ENCODE measurements at places on chromosomes 13 and 19.
A peak's percentile ranks its signal among the peaks of the same experiment; 100 is the strongest.

GRCh38 chr13:77874406-77874805 is 44.2 kb downstream of the EDNRB start:
- H3K4me3 ChIP-seq = no peak overlapping the region
- peaks cover 4% of the 10 kb centered on the region for H3K27me3 ChIP-seq
- H3K36me3 ChIP-seq = no peaks in the 10 kb centered on the region
- no peak for ATAC-seq
- H3K4me1 ChIP-seq = no peaks in the 10 kb centered on the region

GRCh38 chr19:14343286-14343685 is 38.0 kb upstream of the ADGRE5 start:
- no peak overlapping the region for H3K27ac ChIP-seq
- ATAC-seq = no peak
- H3K36me3 ChIP-seq = no peaks in the 10 kb centered on the region
- peaks cover under 1% of the 10 kb centered on the region for H3K4me1 ChIP-seq
- no peaks in the 10 kb centered on the region for H3K27me3 ChIP-seq

DNA sequence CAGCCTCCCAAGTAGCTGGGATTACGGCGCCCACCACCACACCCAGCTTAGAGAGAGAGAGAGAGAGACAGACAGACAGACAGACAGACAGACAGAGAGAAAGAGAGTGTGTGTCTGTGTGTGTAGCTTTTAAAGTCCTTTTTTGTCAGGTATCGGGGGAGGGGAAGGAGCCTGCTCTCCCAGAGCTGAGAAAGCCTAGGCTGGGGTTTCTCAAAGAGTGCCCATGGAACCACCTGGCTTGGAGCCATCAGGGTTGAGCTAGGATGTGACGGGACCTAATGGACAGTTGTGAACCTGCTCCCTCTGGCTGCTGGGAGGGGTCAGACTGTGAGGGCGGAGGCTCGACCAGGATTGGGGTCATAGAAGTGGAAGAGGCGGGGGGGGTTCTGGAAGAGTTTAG is 16.6 kb downstream of the RFX1 start:
- no peak overlapping the region for H3K4me3 ChIP-seq
- ATAC-seq = no peak
- peaks cover 23% of the 10 kb centered on the region for H3K36me3 ChIP-seq
- no peaks in the 10 kb centered on the region for H3K27me3 ChIP-seq

DNA sequence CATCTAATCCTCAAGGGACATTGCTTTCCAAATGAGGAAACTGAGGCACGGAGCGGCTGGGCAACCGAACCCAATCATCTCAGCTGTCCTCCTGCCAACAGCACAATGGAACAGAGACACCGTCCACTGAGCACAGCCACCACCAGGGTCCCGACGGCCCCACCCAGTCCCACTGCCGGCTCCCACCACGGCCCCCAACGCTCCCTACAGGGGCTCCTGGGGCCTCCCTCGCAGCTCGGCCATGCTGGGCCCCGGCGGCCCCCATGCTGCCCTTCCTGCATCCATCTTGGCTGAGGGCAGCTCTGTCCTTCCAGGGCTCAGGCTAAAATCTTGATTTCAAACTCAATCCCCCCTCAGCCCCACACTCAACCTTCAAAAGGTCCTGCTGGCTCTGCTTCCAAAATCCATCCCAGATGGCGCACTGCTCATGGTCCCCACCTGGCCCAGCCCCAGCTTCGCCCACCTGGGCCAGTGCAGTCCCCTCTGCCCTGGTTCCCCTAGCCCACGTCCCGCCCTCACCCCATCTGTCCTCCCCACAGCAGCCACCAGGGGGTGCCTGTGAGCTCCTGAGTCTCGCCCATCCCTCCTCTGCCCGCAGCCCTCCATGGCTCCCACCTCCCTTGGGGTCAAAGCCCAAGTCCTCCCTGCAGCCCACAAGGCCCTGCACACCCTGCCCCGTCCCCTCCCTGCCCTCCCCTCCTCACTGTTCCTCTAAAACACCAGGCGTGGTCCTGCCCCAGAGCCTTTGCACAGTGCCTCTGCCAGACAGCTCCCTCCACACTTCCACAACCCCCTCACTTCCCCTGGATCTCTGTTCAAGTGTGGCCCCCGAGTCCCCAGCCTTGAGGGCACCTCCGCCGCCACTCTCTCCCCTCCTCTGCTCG is 7.9 kb downstream of the PIP5K1C start:
- H3K4me1 ChIP-seq = peaks cover 34% of the 10 kb centered on the region
- peaks cover 6% of the 10 kb centered on the region for H3K36me3 ChIP-seq
- H3K4me3 ChIP-seq = peak overlapping the region; percentile 33

- peaks cover 100% of the 10 kb centered on the region for H3K36me3 ChIP-seq
- peaks cover 4% of the 10 kb centered on the region for H3K4me1 ChIP-seq
- H3K4me3 ChIP-seq = no peak overlapping the region
Measured at GRCh38 chr13:23365652-23366051, 67.8 kb downstream of the SACS start.

GRCh38 chr19:8610041-8610935 is at the start of gene ADAMTS10:
TSS of gene ADAMTS10 (minus strand) at chr19:8610715. CDS start at chr19:8605710, 5,005 bp downstream.
- H3K27me3 ChIP-seq = peaks cover 5% of the 10 kb centered on the region
- peak; percentile 47 for ATAC-seq
- H3K36me3 ChIP-seq = no peaks in the 10 kb centered on the region

DNA sequence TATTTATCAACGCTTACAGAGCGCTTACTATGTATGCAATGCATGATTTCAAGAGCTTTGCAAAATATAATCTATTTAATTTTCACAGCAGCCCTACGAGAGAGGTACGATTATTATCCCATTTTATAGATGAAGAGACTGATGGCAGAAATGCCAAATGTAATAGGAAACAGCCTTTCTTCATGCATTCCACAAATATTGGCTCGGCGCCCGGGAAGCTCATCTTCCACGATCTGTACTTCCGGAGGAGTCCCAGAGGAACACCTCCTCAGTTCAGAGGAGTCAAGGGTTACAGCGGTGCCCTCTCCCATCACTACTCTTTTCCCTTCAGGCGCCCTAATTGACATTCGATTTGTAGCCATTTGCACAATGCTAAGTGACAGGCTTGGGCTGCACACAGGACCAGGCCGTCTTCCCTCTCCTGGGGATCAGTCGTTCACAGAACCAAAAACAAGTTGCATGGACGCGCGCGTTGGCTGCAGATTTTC is 1.1 kb upstream of the ARHGAP35 start:
- H3K27ac ChIP-seq = peak overlapping the region; percentile 13
- H3K4me1 ChIP-seq = peaks cover 13% of the 10 kb centered on the region
- peak overlapping the region; percentile 76 for H3K4me3 ChIP-seq
- no peaks in the 10 kb centered on the region for H3K36me3 ChIP-seq
- H3K27me3 ChIP-seq = no peaks in the 10 kb centered on the region

DNA sequence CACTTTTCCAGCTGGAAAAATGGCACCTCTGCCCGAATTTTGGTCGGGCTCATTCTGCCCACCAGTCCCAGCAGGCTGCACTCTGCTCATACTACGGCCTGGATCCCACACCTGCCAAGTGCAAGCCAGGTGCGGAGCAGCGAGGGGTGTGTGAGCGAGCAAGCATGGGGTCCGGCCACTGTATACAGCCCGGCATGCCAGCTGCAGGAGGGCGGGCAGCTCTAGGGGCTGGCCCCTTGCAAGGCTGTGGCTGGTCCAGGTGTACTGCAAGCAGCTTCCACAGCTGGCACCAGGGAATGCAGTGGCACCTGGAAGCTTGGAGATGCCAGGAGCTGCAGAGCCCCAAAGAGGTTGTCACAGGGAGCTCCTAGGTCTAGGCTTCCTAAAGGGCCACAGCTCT is 2.7 kb upstream of the INTS6 start:
- peak overlapping the region; percentile 87 for H3K4me3 ChIP-seq
- no peaks in the 10 kb centered on the region for H3K27me3 ChIP-seq
- peak overlapping the region; percentile 14 for H3K27ac ChIP-seq
- peaks cover 14% of the 10 kb centered on the region for H3K4me1 ChIP-seq

DNA sequence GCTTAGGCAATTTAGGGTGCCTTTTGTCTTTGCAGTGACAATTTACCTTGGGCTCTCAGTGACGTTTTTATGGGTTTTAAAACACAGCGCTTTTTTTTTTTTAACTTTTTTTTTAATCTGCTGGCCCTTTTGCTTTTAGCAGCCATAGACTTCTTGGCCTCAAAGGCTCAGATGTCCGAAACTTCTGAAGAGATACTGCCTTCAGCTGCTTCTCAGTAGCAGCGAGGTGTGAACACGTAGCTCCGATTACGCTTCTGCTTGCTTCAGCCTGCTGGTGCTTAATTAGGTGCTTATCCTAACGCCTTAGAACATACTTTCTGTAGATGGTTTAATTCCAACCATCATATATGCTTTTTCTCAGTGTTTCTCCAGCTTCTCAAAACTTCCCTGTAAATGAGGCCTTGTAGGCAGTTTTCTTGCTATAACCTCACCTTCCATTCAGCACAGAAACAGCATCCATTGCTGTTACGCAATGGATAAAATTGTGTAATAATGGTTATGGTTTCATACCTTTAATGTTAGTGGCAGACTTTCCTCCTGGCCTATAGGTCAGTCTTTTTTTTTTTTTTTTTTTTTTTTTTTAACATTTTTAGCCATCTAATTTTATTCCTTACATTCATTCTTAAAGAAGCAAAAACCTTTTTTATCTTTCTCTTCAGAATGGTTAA is 723.9 kb downstream of the GPC5 start:
- no peaks in the 10 kb centered on the region for H3K36me3 ChIP-seq
- H3K4me3 ChIP-seq = no peak overlapping the region
- ATAC-seq = no peak

DNA sequence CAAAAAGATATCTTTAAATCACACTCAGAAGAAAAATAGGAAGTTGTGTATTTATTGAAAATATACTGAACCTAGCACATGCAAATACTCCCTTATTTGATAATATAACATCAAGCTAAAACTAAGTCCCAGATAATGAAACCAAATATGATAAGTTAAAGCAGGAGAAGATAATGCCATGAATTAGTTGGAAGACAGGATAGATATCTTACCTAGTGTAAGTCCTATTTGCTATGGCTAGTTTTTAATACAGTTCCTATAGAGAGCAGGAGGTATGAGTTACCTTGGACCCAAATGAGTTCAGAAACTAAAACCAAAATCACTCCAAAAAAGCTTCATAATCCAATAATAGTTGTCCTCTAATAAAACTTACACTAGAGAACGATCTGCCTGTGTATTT is 1407.1 kb upstream of the MIR17HG start:
- H3K27me3 ChIP-seq = no peaks in the 10 kb centered on the region
- H3K27ac ChIP-seq = no peak overlapping the region
- H3K4me3 ChIP-seq = no peak overlapping the region
- no peak for ATAC-seq
- H3K4me1 ChIP-seq = no peaks in the 10 kb centered on the region

GRCh38 chr19:13619203-13619632 is 112.9 kb upstream of the CACNA1A start:
- no peak for ATAC-seq
- peaks cover 9% of the 10 kb centered on the region for H3K4me1 ChIP-seq
- no peaks in the 10 kb centered on the region for H3K36me3 ChIP-seq
- H3K4me3 ChIP-seq = no peak overlapping the region
- no peak overlapping the region for H3K27ac ChIP-seq
- H3K27me3 ChIP-seq = peaks cover 41% of the 10 kb centered on the region

- ATAC-seq = no peak
- H3K4me1 ChIP-seq = no peaks in the 10 kb centered on the region
- H3K36me3 ChIP-seq = peaks cover 6% of the 10 kb centered on the region
- H3K27ac ChIP-seq = no peak overlapping the region
Measured at GRCh38 chr19:29533578-29534544, 8.1 kb downstream of the VSTM2B start.

- H3K27me3 ChIP-seq = no peaks in the 10 kb centered on the region
- peaks cover 75% of the 10 kb centered on the region for H3K36me3 ChIP-seq
- H3K4me1 ChIP-seq = peaks cover 13% of the 10 kb centered on the region
- no peak overlapping the region for H3K27ac ChIP-seq
- ATAC-seq = no peak
- no peak overlapping the region for H3K4me3 ChIP-seq
Measured at GRCh38 chr19:41577833-41578232, 1.9 kb downstream of the CEACAM21 start.

DNA sequence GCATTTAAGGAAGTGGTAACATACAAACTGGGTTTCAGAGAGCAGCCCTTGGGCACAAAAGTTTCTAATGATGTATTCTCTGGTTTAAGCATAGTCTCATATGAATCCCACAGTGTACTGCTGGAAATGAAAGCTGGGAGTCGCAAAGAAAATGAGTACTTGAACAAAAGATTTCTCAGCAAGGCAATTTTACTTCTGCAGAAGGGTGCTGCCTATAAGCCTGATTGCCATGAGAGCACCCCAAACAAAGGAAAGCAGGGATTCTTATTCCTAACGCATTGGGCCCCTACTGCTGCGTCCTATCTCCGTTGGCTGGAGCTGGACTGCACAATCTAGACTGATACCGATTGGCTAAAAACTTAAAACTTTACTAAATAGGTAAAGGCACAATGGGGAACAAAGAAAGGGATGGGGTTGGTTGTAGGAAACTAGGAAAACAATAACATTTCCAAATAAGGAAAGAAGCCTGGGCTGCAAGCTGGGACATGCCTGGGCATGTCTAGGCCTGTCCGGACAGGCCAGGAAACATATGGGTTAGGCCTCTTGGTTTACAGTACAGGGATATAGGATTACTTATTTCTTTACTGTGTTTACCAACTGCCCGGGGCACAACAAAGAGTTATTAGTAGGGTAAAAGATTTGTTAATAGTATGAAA is 27.4 kb upstream of the VN1R4 start:
- H3K27me3 ChIP-seq = no peaks in the 10 kb centered on the region
- H3K27ac ChIP-seq = no peak overlapping the region
- no peak overlapping the region for H3K4me3 ChIP-seq

GRCh38 chr19:48469289-48469881 is at the start of gene CYTH2:
TSS of gene CYTH2 (plus strand) at chr19:48469369. CDS start at chr19:48469508, 139 bp downstream.
- peak within 1 kb of the TSS; percentile 80 for H3K4me3 ChIP-seq
- peaks cover 7% of the 10 kb centered on the region for H3K4me1 ChIP-seq
- H3K27ac ChIP-seq = peak within 1 kb of the TSS; percentile 79
- ATAC-seq = peak; percentile 30
- peaks cover 32% of the 10 kb centered on the region for H3K36me3 ChIP-seq
